Activated CD4-positive, CD25-positive, alpha-beta regulatory T cell treated with anti-CD3 and anti-CD28 coated beads, Interleukin-2, amount 50 U/mL, for 24 hours (primary cell): ENCODE measurements at places on chromosomes 3 and 15.

DNA sequence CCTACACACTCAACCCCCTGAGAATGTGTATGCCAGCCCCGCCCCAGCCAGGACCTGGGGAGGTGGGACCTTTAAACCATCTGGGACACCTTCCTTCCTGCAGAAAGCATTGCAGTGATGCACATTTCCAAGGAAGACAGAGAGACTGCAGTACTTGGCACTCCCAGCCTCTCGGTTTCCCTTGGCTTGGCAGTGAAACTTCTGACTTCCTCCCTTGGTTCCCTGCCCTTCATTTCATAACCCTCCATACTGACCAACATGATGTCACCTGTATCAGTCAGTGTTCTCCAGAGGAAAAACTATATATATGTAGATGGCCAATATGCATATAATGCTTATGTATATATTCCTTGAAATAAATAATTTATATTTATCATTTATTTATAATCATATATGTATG, 103.2 kb downstream of the SST start:
- ATAC-seq: no peak

GRCh38 chr3:127525373-127525772, 65.2 kb downstream of the TPRA1 start:
- no peak for ATAC-seq

- no peak for ATAC-seq
Observed at GRCh38 chr15:73568564-73569280, 64.5 kb downstream of the NPTN start.

- ATAC-seq: no peak
Observed at GRCh38 chr3:55147856-55148720, 220.2 kb upstream of the LRTM1 start.

DNA sequence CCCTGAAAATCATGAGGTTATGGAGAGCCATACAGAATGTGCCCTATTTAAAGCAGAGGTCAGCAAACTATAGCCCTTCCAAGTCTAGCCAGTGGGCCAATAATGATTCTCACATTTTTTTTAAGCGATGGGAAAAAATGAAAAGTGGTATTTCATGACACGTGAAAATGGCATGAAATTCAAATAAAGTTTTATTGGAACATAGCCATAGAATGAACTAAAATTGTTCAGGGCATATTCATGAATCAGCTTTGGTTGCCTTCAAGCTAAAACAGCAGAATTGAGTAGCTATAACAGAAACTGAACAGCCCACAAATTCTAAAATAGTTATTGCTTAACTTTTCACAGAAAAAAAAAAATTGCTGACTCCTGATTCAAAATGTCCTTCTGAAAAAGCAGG, 104.5 kb downstream of the TFG start:
- no peak for ATAC-seq

DNA sequence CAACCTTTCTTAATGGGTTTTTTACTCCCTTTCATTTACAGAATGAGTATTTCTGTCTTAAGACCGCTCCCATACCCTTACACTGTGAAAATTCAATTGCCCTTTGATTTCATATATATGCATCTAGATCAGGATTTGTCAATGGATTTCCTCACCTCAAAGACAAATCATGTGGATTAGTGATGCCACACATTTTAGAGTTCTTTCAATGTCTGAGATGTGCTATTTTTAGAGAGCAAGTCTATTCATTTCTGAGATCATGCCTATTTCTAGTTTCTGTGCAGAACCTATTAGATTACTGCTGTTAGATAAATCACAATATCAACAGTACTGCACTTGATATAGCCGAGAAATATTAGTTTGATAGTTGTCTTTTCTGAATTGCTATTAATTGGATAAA, 137.3 kb downstream of the GABRB3 start:
- no peak for ATAC-seq

DNA sequence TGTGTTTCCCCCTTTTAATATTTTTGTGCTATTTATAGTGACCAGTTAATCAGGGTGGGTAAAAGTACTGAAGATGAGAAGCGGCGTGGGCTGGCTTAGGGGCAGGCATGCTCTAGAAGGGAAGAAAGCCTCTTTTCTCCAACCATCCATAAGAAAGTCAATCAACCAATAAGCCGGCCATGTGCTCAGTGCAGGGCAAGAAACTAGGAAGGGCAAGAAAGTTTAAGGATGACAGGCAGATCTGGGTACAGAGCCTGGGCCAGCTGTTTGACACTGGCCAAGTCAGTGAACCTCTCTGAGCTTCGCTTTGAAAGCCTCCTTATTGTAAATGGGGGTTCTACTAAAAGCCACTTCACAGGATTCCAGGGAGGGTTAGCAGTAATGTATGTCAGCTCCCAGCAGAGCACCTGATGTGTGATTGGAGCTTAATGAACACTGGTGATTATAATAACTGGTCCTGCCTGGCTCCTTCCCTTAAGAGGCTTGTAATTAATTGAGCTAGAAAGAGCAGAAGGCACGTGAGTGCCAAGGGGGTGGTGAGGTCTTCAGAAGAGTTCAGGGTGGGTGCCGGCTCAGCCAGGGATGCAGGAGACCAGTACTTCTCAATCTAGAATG, 5.7 kb upstream of the CHRNA3 start:
- no peak for ATAC-seq

DNA sequence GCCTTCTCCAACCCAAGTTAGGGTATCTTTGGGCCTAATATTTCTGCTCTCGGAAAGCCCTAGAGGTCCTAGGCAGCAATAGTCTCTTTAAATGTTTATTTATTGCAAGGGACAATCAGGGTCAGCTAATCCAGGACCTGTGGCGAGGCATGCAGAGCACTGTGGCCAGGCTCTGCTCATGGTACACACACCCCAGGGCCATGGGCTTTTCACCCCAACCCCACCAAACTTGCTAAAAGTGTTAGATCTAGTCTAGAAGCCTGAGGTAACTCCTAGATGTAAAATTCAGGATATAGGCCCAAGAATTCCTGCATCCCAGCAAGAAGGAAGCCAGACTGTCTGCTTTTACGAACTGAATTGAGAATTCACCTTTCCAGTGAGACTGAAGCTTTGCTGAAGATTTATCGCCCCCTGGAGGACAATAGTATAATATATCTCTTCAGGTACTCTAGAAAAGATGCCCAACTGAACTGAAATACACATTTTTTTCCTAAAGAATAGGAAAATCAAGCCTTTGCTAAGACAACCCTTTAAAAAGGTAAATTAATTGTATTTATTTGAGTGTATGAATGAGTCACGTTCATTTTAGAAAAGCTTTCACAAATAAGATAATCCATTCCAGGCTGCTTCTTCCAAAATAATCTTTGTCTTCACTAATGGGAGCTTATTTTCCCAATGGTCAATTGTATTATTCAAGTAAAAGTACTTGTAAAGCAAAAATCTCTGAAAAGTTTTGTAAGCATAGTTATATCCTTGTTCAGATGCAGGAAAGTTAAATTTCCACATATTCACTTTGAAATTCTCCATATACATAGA, 89.8 kb downstream of the LRRC3B start:
- ATAC-seq: no peak

GRCh38 chr15:65981837-65982626, 112.7 kb downstream of the RAB11A start:
- peak; percentile 77 for ATAC-seq

DNA sequence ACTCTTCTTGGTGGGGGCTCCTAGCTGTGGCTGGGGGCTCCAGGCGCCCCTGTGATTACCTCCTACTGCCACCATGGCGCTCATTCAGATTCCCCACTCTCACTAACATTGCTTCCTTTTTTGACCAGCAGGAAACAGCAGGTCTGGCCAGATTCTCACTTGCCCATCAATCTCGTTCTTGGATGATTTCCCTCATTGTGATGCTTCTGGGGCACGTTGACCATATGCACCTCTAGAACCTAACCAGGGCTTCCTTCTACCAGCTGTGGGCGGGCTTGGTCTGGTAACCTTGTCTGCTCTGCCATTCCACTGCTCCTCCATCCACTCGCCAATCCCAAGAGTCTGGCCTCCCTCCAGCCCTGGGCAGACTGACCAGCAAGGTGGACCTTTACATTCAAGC, 35.9 kb upstream of the PTPN23 start:
- ATAC-seq: no peak

- ATAC-seq: no peak
Observed at GRCh38 chr3:185843126-185843525, 18.3 kb upstream of the IGF2BP2 start.

- ATAC-seq: no peak
Observed at GRCh38 chr3:187957582-187957981, 196.4 kb upstream of the LPP start.

DNA sequence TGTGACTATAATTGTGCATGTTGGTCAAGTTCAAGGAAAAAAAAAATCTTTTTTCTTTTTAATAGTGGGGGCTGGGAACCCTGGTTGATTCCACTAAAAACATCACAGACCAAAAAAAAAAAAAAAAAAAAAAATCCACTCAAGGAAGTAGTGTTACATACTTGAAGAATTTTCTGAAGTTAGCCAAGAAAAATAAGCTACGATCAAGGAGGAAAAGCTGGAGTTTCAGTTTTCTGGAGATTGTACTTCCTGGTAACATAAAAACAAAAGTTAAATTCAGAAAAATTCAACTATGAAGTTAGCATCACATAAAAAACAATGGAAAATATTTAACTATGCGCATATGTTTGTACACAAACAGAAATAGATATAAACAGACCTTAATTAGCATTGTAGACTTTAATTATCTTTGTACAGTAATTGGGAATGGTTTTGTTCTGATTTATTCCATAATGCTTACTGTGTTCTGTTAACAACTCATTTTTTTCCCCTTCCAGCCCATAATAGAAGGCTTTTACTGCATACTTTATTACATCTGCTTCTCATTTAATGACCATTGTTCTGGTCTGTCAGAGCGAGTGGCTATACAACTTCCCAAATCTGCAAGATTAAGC, 194.3 kb downstream of the RORA start:
- ATAC-seq: no peak

DNA sequence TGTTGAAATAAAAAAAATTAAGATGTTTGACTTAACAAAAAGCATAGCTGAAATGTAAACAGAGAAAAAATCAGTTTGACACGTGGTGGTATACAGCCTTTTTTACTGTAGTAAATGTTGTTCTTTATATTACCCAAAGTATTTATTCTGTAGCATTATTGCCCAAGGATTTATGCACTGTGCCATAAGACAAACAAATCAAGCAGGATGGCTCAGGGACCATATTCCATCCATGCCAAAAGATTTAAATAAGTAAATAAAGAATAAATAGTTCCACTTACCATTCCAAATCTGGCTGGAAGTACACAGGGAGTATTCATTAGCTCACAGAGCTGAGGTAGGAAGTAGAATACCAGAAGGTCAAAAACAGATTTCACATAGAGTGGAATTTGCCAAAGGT, 666.7 kb upstream of the CADM2 start:
- ATAC-seq: no peak

- ATAC-seq: no peak
Observed at GRCh38 chr3:11507719-11508118, 136.0 kb downstream of the VGLL4 start.

- no peak for ATAC-seq
Observed at GRCh38 chr3:882533-882932, 210.3 kb upstream of the CNTN6 start.

DNA sequence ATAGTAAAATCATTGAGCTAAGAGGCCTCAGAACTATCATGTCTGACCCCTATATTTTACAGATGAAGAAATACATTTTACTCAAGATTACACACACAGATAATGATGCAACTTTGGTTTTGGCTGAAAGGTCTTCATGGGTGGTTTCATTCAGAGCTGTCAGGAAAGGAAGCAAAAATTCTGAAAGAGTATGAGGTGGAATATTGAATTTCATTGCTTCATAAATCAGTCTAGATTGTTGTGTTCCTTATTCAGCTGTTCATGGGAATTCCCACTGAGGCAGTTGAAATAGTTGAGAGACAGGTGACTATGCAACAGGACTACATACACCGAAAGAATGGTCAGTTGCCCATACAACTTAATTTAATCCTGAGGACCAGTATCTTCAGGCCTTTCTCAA, 39.4 kb downstream of the CD200 start:
- no peak for ATAC-seq

DNA sequence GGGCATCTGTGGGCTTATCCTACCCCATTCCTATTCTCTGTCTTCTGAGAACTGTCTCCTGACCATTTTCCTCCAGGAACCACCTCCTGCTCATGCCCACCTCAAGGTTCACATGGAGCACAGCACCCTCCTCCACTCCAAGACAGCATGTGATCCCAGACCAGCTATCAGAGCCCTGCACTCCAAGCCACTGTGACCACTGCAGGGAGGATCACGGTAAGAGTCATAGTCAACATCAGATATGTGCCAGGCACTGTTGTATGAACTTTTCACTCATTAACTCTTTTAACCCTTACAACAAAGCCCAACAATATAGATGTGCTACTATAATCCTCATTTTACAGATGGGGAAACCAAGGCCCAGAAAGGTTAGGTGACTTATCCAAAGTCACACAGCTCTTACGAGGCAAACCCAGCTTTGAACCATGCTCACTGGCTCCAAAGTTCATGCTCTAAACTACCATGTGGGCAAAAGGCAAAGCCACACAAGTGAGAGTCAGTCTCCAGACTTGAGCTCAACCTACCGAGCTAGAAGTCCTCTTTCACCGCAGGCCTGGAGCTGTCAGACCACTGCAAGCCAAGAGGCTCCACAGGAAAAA, 115.1 kb upstream of the IQSEC1 start:
- no peak for ATAC-seq

- no peak for ATAC-seq
Observed at GRCh38 chr15:41004490-41004889, 51.2 kb downstream of the CHAC1 start.

GRCh38 chr3:108301695-108302404, 5.5 kb downstream of the HHLA2 start:
- ATAC-seq: peak; percentile 76

DNA sequence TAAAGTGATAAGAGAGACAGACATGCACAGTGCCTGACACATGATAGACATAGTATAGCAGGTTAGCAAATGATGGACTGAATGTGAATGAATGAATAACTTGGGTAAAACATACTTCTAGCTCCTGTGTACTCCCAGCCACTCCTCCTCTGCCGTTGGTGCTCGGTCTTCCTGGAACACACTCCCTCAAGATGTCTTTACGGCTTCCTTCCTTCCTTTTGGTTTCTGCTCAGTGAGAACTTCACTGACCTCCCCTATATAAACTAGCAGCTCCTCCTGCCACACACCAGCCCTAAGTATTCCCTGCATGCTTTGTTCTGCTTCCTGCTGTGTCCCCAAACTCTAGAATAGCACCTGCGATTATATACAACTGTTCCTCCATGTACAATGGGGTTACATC, 50.2 kb downstream of the RAD54L2 start:
- ATAC-seq: no peak

GRCh38 chr15:68208136-68208535, 3.0 kb upstream of the CALML4 start:
- no peak for ATAC-seq

- ATAC-seq: no peak
Observed at GRCh38 chr3:86563400-86563970, 427.5 kb downstream of the VGLL3 start.

DNA sequence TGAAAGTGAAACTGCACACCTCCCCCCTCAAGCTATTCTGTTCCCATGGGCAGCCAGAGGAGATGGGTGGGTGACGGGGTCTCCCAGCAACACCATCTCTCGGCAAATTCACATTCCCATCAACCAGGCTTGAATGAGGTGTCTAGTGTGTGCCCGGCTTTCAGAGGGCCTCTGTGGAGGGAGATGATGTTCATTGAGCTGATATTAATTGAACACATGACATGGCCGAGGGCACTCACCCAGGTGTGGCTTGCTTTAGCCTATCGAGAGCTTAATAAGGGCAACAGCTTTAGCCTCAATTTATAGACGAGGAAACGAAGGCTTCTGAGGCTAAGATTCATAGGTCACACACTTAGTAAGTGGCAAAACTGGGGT, 288.0 kb downstream of the UACA start:
- no peak for ATAC-seq
